ENCODE measurements at places on chromosomes 12 and 14.

- no peak for DNase-seq
Measured at GRCh38 chr12:10365696-10366405, 24.0 kb downstream of the KLRK1 start.

GRCh38 chr12:71867131-71867530 is 27.6 kb downstream of the TBC1D15 start:
- DNase-seq: no peak

GRCh38 chr12:65930114-65930828 is 106.0 kb downstream of the HMGA2 start:
- no peak for DNase-seq

DNA sequence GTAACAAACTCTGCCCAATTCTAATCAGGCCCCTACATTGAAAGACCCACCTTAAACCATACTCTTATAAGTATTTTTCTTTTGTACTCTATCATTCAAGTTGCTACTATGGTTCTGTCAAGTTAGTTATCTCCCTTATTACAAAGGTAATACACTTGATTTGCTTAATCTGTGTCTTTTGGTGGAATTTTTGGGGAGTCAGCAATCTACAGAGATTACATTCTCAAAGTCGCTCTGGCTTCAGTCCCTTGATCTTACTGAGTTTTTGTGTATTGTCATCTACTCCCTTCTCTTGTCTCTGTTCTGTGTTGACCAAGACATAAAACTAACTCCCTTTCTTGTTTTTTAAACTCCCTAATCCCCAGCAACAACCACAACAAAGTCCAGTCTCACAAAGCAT is 353.1 kb downstream of the LRIG3 start:
- no peak for DNase-seq

DNA sequence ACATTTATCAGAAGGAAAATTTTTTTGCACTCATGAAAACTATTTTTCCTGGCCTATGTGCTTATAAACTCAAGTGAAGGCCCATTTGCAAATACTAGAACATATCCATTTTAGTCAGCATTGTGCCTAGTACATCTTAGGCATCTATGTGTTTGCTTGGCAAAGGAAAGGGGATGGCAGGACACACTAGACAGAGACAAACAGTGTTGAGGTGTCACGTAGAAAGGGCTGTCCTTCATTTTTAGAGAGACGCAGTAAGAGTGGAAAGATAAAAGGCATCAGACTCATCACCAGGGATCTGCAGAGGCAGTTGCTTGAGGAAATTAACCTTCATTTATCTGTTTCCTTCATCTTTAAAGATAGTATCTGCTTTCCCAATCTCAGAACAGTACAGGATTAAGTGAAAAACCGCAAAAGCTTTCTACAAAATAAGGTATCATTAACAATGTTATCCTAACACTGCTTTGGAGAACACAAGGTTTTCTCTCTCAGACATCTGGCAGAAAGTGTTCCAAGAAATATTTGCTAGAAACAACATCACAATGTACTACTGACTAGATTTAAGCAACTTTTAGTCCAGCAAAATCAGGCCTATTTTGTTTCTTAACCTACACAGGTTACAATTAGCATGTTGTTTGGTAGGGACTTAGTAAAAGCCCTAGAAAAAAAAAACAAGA is 2.0 kb downstream of the YBX3 start:
- DNase-seq: no peak

DNA sequence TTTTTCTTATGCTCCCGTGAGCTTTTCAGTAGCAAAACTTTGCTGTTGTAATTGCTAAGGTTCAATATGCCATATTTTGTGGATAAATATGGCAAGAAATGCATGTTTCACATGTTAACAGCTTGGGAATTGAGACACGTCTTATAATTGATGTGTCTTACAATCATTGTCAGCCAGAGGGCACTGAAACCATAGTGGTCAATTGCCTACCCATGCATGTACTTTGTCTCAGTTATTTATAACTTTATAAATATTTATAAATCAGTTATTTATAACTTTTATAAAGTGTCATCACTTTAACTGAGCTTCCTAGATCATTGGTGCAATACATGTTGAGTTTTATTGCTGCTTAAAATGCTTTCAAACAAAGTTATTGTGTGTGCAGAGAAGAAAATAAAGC is 82.0 kb downstream of the CATSPERB start:
- DNase-seq: no peak

GRCh38 chr14:71022939-71023338 is 115.7 kb downstream of the PCNX1 start:
- DNase-seq: no peak

DNA sequence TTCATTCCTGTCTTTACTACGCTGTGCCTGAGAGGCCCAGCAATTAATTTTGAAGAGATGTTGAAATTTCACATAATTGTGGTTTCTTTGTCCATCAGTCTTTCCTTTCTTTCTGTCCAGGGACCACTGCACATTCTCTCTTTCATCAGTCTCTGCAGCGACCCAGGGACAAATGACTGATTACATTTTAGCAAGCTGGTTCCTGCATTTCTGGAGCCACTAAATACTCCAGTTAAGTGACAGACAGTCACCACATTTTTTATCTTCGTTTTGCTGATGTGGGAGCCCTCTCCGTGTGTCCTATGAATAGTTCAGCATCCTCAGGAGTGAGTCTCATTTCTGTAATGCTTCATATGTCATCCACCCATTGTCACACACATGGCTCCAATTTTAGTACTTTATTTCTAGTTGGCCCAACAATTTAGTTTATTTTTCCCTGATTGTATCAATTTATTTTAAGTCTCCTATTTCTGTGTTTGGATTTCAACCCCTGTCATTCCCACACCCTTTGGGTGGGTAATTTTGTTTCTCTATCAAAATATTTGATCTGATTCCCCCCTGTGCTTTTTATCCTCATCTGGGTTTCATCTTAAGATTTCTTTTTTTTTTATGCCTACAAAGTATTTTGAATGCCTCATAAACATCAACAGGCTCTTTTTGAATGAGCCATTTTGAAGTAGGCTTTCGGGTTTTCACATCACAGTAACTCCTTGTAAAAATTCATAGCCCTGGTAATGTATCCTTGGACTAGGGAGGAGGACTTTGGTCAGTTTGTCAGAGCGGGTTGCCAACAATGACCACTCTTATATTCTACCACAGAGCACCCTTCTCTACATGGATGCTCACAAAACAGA is 1196.5 kb downstream of the GALC start:
- DNase-seq: no peak

GRCh38 chr12:52582971-52583456 is 9.4 kb upstream of the KRT74 start:
- peak; percentile 39 for DNase-seq

DNA sequence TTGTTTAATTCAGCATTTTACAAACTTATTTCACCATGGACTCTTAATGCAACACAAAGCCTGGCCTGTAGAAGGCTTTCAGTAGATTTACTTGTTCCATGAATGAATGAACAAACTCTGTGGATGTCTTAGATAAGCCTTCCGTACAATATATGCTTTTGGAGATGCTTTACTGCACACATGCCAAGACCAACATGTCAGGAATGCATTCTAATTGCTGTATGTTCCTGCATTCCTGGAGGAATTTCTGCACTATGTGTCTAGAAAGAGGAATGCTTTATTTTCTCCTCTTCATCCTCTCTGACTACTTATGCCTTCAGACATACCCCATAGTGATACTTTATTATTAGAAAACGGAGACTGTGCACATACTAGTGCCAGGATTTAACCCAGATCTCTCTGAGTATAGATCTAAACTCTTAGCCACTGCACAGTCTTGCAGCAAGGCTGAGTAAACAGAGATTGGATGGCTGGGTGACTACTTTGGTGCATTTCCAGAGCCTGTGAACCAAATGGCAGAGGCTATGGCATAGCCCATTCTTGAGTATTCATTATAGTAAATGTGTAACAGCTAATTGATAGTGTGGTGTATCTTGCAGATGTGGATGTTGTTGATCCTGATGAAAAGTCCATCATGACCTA is 108.2 kb downstream of the SYNE2 start:
- DNase-seq: no peak

DNA sequence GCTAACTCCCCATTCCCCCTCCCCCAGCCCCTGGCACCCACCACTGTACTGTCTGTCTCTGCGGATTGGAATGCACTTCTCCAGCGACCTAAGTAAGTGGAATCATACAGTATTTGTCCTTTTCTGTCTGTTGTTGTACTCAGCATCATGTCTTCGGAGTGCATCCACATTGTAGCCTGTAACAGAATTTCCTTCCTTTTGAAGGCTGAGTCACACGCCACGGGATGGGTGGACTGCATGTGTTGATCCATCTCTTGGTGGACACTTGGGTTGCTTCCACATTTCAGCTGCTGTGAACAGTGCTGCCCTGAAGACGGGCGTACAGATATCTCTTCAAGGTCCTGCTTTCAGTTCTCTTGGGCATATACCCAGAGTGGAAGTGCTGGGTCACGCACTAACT is 34.4 kb downstream of the DDX51 start:
- no peak for DNase-seq

DNA sequence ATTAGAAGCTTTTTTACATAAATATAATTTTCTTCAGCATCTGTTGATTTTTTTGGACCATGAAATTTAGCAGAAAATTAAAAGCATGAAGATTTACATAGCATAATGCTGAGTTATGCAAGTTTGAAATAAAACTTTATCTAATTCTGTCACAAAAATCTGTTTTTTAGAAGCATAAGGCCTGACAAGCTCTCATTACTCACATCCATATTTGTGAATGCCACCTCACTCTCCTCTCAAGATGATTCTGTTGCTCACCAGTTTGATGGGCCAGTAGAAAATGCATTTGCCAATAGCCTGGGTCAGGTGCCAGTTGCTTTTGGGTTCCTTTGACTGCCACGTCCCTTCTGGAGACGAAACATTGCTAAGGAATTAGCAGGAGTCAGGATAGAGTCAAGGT is 181.5 kb upstream of the ATP2B1 start:
- DNase-seq: no peak

- DNase-seq: no peak
Measured at GRCh38 chr14:77065851-77066577, 32.0 kb upstream of the CIPC start.

GRCh38 chr12:46803517-46803916 is 22.3 kb downstream of the SLC38A4 start:
- DNase-seq: no peak

- no peak for DNase-seq
Measured at GRCh38 chr12:56315249-56315621, 553 bp downstream of the CNPY2 start.

- DNase-seq: no peak
Measured at GRCh38 chr14:103085106-103086091, 1.4 kb downstream of the LBHD2 start.

DNA sequence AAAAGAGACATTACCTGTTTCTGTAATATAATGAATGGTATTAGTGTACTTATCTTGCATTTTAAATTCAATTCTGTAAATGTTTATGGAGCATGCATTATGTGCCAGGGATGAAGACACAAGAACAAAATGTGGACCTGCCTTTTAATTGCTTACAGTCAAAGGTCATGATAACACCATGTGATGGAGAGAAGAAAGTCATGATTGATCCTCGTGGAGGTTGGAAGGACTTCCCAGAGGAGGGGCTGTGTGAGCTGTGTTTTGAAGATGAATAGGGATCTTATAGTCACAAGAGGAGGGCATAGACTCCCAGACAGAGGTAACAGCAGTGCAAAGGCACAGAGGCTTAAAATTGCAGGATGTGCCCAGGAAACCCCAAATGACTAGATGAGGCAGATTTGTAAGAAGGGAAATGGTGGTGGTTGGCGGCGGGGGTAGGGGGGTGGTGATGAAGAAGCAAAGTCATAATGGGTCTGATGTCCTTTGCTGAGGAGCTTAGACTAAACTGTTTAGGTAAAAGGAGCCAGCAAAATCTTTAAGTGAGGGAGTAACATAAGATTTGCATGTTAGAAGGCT is 151.5 kb downstream of the PRKCH start:
- peak; percentile 46 for DNase-seq

DNA sequence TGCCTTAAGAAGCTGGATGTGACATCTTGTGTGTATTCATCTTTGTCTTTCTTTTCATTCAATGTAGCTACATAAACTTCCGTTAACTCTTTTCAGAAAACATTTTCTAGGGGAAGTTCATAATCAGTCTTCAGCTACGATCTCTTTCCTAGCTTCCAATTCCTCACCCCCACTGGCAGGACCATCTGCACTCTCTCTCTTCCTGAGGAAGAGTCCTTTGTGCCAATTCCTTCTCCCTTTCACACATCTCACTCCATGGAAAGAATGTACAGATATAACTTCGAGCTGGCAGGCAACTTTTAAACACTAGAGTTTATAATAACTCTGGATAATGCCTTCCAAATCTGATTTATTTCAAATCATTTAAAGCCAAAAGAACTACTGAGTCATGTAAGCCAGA is 495.7 kb downstream of the GALC start:
- no peak for DNase-seq

DNA sequence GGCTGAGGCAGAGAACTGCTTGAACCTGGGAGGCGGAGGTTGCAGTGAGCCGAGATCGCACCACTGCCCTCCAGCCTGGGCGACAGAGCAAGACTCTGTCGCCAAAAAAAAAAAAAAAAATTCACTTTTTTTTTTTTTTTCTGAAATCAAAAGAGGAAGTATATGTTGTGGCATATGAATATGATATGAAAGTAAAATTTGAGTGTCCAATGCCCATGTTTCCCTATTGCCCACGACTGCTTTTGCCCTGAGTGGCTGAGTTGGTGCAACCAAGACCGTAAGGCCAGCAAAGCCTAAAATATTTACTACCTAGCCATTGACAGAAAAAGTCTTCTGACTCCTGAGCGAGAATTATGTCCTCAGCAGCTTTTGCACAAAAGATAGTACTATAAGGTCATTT is 101.7 kb upstream of the PARP11 start:
- DNase-seq: no peak

DNA sequence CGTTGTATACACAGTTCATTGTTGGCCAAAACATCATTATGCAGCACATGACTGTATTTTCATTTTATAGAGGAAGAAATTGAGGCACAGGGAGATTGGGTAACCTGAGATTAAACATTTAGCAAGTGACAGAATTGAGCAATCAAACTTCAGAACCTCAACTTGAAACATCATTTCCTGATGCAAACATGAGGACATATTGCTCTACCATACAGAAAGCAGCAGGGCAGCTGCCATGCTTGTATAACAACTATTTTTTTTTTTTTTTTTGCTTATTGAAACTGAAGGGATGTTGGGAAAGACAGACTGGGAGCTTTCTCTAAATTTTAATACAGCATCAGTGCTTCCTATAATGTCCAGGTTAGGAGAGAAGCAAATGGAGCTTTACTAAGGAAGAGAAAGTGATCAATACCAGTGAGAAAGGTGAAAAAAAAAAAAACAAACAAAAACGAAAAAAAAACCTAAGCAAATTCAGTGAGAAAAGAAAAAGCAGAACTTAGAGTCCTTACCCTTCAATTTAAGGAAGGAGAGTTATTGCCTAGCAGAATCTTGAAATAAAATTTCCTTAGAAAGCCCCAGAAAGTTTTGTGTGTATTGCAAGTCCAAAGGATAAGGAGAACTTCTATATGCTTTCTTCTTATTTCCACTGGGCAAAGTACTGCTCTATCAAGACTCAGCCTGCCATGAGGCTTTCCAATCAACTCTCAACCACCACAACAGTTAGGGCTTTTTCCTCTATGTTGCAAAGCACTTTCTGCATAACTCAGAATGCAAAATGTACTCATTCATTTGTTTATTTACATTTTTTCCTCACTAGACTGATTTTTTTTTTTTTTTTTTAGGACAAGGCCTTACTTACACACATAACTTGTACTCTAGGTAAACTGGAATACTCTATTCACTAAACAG is 21.6 kb downstream of the BTG1 start:
- no peak for DNase-seq

All from stimulated activated CD4-positive, alpha-beta T cell treated with anti-CD3 and anti-CD28 coated beads, Interleukin-1b, Interleukin-23, amount 100 ng/mL, for 1 hour (primary cell).